Colonic mucosa (tissue), 4 donors: ENCODE measurements at places on chromosomes 7 and 10.

GRCh38 chr7:75962607-75963380 is 31.6 kb downstream of the TMEM120A start:
- no peak for DNase-seq

DNA sequence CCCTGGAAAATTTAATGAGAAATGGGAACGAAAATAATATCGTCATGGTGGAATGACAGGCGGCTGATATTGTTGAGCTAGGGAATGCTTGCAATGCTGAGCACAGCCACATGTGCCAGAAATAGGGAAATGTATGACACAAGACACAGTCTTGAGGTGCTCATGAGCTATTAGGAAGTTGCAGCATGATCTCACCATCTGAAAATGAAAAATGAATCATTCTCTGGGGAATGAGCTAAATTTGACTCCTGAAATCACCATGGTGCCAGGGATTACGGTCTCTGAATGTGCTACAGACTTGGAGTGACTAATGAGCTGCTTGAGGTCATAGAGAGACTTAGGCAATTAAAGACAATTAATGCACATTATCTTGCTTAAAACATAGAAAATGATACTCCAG is 845.0 kb downstream of the CNTNAP2 start:
- no peak for DNase-seq

DNA sequence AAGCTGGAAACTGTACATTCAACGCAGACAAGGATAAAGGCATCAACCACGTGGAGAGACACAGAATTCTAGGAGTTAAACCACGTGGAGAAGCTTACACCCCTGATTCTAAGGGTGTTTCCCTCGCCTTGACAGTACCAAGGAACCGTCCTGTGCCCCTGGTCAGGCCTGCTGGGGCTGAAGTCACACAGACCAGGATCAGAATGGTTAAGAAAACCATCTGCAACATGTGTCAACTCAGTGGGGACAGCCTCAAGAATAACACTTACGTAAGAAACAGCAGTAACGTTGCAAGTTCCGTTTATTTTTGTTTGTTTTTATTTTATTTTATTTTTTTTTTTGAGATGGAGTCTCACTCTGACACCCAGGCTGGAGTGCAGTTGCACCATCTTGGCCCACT is 55.6 kb downstream of the CHST15 start:
- DNase-seq: no peak

- DNase-seq: no peak
Measured at GRCh38 chr10:120988751-120989150, 137.6 kb downstream of the WDR11 start.

DNA sequence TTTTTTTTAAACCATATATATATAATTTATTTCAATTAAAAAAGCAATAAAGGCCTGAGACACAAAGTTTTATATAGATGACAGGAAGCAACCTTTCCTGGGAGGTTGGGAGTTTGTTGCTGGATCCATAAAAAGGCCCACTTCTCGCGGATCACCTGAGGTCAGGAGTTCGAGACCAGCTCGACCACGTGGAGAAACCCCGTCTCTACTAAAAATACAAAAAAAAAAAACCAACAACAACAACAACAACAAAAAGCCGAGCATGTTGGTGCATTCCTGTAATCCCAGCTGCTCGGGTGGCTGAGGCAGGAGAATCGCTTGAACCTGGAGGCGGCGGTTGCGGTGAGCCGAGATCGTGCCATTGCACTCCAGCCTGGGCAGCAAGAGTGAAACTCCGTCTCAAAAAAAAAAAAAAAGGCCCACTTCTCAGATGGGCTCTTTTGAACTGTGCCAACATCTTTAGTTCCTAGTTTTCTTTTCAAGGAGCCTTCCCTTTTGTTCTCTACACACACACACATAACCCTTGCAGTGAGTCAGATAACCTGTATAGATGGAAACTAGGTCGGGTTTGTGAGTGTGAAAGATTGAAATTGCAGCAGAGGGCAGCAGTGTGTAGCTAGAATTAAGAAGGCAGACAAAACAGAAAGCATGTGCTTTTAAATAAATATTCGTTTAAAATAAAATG is 1.2 kb upstream of the SMNDC1 start:
- peak; percentile 62 for DNase-seq

DNA sequence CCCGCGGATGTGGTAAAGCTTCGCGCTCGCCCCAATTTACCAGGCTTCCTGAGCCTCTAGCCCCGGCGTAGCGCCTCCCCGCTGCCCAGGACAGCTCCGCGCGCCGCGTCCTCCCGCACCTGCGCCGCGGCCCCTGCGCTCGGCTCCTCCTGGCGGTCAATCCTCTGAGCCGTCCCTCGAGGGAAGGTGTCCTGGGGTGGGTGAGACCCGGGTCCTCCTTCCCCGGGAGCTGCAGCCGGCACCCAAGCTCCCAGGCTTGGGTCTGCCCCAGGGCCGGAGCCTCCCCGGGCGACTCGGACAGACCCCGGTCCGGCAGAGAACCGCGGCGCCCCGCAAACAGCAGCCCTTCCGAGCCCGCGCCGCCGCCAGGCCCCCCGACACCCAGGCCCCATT is 512 bp downstream of the OSBPL3 start:
- peak; percentile 68 for DNase-seq
